ENCODE measurements at places on chromosomes 7 and 10. TPM values are rescaled to one million over a fixed set of nuclear protein-coding genes. Genes with fewer than 3 reads are reported as not detected.

Gene UCMA
- not detected for total RNA-seq

Gene IL2RA
- not detected for total RNA-seq

Gene HECW1
- not detected for total RNA-seq

Gene GGCT
- total RNA-seq = 74.5 TPM

Gene SLC16A12
- total RNA-seq = 0.14 TPM

Gene TEX36
- total RNA-seq = not detected

Gene ESYT2
- total RNA-seq = 117 TPM

Gene VPS26A
- total RNA-seq = 59.1 TPM

Gene RET
- total RNA-seq = 0.68 TPM

Gene PNLIPRP2
- not detected for total RNA-seq

Gene NSMCE4A
- total RNA-seq = 21.2 TPM

Gene PALD1
- total RNA-seq = 0.28 TPM

Gene SPDYE2
- not detected for total RNA-seq

Gene TMEM196
- not detected for total RNA-seq

Gene RAPGEF5
- 9.5 TPM for total RNA-seq

Gene PRSS37
- not detected for total RNA-seq

Gene PTTG1IP2
- not detected for total RNA-seq

Gene KCNMA1
- 6.5 TPM for total RNA-seq
